ENCODE measurements at places on chromosomes 11 and 22.

- DNase-seq, result no peak
These were observed 2.2 kb downstream of the CALCA start for GRCh38 chr11:14969901-14970323.

DNA sequence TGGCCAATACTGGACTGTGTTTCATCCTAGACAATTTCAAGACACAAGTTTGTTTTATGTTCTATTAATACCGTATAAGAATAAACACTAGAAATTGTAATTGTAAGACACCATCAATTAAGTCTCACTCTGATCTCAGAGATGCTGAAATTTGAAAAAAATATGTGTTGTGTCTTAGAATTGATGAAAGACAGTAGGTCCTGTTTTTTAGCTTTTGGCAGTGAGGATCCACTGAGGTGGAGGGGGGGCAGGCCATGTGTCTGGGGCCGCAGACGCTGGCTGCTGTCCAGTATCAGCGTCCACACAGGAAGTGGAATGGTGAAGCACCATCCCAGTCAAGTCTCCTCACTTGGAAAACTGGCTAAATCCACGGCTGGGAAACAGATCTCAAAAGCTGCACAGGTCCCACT, 22.5 kb upstream of the ALG8 start:
- no peak for DNase-seq

- no peak for DNase-seq
These were observed 320.4 kb downstream of the KIRREL3 start for GRCh38 chr11:126680131-126680530.

DNA sequence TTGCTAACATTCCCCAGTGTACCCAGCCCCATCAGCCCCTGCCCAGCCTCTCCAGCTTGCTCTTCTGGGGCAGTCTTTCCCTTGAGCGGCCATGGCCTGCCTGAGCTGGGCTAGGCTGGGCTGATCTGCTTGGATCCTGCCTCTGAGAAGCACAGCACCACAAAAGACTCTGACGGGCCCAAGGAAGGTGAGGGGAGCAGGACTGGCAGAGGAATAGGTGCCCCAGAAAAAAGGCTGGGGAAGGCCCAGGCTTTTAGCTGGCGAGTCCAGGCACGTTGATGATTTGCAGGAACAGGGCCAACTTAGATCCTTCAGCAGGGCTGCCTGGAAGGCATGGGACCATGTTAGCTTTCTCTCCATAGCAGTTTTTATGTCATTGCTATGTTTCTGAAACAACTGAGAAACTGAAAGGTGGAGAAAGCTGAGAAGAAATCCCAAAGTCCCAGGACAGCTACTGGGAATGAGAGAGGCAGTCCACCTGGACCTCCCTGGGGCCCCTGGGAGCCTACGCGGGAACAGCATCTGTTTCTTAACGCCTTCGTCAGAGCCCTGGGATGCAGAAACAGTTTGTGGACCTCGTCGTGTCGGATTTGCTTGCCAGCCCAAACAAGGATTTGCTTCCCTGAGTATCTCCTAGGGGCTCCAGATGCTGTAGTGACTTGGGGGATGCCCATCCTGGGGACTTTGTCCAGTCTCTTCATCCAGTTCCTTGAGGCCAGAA, 24.4 kb upstream of the FXYD6 start:
- no peak for DNase-seq

Measured in esophagus squamous epithelium (tissue), 5 donors.